ENCODE measurements at places on chromosomes 2 and 18.

DNA sequence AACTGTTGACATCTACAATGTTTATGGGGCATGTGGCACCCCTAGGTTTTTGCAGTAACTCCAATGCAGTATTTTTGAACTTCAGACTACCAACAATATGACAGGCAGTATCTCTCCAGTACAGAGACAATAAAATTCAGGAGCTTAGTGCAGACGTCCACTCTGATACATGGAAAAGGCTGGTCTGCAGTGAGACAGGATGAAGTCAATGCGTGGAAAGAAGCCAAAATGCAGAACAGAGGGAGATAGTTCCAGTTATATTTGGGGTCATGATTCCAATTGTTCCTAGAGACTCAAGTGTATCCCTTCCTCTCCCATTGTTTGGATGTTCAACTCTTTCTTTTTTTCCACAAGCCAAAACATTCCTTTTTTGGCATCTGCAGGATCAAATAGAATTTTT is 18.7 kb upstream of the SMAD2 start:
- DNase-seq: no peak

DNA sequence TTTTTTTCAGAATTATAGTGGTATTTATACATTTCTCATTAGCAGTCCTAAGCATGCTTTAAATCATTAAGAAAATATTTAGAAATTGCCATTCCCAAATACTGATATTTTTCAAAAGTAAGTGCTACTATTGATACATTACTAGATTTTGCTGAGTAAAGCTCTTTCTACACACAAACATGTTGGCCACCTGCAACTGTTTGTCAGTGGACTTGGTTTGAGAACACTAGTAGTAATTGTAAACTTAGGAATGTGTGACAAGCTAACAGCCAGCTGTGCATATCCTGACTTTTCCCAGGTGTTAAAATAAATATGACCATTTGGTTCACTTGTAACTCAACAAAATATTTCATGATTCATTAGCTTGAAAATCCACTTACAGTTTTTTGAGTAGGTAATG is 103.1 kb downstream of the MSTN start:
- DNase-seq: no peak

DNA sequence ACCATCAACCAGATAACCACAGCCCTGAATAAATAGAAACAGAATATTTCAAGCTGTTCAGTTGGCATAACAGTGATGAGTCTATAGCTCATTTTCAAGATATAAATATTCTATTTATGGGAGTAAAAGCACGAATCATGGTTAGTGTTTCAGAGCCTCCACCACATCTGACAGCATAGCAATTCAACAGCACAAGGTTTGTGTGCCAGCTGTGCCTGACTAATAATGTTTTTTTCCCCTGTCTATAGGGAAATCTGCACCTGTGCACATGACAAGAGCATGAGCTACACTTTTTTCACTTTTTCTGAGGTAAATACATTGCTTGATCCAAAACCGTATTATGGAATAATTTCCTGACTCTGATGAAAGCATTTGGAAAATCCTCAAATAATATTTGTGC is 251.3 kb downstream of the RPIA start:
- no peak for DNase-seq

- DNase-seq: no peak
Observed at GRCh38 chr18:58370612-58371011, 258.3 kb downstream of the ALPK2 start.

DNA sequence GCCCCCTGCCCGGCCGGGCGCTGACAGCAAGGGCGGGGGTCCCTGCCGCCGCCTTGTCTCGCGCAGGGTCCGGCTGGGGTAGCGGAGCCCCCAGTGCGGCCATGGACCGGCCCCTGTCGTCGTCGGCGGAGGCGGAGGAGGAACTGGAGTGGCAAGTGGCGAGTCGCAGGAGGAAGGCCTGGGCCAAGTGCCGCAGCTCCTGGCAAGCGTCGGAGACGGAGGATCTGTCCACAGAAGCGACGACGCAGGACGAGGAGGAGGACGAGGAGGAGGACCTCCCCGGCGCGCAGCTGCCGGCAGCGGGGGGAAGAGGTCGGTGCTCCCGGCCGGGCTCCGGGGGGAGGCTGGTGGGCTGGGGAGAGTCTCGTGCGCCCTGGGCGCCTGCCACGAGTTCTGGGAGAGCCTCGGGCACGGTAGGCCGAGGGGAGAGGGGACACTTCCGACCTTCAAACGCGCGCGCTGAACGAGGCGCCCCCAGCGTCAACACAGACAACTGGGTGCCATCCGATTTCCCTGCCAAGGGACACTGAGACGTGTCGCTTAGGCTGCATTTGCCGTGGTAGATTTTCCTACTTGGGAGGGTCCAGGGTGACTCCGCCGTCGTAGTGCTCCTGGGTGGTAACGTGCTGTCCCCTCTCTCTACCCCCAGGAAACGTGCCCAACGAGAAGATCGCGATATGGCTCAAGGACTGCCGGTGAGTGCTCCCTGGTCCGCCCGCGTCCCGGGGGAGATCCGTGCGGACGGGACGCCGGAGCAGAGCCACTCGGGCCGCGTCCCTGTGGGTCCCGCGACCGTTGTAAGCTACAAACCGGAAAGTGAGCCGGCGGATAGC is 652 bp downstream of the ITPRID2 start:
- peak; percentile 55 for DNase-seq

GRCh38 chr2:49260979-49261538 is 106.7 kb upstream of the FSHR start:
- no peak for DNase-seq

DNA sequence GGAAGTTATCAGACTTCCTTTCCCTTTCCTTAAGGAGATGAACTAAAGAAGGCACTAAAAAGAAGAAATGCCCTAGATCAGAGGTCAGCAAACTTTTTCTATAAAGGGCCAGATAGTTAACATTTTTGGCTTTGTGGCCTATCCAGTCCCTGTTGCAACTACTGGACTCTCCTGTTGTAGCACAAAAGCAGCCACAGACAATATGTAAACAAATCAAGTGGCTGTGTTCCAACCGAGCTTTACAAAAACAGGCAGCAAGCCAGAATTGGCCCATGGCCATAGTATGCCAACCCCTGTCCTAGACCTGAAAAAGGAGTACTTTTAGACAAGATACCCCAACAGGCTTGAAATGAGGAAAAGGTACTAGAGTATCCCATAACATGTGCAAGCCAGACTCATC is 10.9 kb downstream of the NHEJ1 start:
- DNase-seq: no peak

DNA sequence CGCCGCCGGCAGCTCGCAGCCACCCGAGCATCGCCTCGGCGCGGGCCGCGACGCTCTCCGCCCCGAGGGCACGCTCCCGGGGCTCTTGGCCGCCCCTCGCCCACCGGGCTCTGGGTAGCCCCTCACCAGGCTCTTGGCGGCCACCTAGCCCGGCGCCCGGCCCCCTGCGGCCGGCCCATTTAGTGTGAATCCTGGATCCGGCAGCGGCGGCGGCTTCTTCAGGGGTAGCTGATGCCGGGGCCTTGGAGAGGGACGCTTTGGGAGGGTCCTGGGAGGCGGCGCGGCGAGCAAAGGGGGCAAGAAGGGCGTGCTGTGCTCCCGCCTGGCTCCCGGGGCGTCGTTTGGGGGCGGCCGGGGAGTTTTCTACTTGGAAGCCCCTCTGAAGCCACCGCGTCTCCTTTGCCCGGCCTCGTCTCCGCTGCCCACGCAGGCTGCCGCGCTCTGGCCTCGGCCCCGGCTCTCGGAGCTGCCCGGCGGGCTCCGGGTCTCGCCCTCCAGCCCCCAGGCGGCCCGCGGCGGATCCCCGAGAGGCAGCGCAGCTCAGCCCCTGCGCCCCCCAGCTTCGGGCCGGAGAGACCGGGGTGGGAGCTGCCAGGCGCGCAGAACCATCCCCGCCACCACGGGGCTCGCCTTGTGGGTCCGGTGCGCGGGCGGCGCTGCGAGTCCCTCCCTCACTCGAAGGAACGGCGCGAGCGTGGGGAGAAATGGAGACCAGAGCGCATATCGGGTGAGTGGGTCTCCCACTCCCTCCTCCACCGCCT is 509 bp downstream of the PIEZO2 start:
- DNase-seq: peak; percentile 48

GRCh38 chr2:73105511-73105971 is 7.2 kb downstream of the RAB11FIP5 start:
- no peak for DNase-seq

DNA sequence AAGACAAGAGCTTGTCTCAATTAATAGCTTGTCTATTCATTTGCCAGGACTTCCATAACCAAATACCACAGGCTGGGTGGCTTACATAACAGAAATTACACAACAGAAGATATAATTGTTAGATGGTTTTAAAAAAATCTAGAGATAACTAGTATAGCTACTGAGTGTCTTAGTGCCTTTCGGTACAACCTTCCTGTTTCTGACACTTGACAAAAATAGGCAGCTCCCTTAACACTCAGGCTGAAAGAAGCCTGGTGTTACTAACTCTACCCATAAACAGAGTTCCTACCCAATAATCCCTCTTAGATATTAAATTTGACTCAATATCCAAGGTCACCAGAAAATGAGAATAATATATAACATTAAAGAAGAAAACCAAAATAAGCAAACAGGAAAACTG is 129.7 kb downstream of the BARD1 start:
- no peak for DNase-seq

DNA sequence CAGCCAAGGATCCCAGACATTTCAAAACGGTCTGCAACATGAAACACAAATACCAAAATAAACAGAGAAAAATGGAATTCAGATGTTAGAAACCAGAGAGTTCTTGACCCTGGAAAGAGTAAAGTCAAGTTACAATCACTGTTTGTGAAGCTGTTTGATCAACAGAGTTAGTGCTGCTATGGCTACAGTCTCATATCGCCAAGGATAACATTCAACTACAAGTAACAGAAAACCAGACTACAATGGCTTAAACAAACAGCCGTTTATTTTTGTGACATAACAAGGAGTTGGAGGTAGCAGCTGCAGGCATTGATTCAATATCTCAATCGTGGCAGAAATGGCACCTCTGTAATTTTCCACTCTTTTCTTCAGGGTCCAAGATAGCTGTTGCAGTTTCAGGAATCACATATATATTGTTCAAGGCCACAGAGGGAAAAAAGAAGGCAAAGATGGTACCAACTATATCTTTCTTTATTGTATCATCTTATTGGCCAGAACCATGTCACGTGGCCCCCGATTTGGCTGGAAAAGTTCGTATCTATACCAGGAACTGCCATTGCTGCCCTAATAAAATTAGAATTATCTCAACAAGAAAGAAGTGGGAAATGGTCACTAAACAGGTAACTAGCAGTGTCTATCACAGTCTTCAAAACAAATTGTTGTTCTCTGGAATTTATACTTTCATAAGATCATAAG is 17.7 kb upstream of the HNRNPLL start:
- DNase-seq: no peak
